ENCODE measurements at places on chromosomes 16 and 17.

DNA sequence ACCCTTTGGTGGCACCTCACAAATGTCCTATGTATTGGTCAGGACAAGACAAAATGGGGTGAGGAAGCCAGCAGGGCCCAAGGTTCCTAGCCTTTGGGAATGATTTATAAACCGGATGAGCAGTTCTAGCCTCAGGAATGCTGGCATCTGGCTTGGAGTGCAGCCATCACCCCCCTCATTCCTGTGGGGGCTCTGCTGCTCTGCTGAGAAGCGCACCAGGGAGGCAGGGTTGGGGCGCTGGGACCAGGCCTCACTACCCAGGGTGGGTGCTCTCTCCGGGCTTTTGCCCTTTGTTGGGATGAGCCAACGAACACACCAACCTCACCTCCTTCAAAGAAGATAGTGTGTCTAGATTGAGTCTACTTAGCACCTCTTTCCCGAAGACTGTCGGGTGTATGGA lies 39.2 kb downstream of the TMEM11 start:
- ATAC-seq: no peak

GRCh38 chr16:16073891-16074881 lies 124.8 kb downstream of the ABCC1 start:
- ATAC-seq: no peak

GRCh38 chr17:50151937-50152547 lies 1.6 kb upstream of the PPP1R9B start:
- peak; percentile 18 for ATAC-seq

DNA sequence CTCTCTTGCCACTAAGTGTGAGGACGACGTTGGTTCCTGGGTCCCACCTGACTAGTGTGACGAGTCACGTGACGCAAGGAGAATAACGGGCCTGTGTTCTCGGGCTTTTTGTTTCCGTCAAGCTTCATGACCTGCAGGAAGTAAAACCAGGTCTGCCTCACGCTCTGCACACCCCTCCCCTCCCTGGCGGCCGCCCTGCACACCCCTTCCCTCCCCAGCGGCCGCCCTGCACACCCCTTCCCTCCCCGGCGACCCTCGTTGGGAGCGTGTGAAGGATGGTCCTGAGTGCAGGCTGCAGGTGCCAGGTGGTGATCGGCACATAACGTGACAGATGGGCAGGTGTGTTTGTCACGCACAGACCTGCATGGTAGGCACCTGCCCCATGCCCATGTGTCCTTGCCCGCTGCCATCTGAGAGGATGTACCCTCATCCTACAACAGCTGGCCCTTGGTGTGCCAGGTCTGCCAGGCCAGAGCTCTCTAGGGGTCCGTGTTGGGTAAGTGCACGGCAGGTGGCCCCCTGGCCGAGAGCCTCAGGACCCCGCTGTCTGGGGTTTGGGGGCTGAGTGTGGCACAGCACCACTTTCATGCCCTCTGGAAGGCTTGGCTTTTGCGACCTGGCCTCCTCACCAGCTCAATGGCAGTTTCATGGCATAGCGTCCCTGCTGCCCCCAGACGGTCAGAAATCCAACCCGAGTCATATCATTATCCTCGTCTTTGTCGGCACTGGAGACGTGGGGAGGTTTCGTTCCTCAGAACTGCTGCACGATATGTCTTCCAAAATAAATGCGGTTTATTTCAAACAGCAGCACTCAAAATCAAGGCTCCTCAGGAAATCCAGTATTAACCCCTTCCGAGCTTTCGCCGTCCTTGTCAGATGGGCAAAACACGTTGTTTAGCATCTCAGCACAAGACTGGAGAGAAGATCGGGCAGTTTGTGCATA lies 191.8 kb upstream of the CHMP6 start:
- ATAC-seq: no peak

Data from activated CD4-positive, CD25-positive, alpha-beta regulatory T cell treated with anti-CD3 and anti-CD28 coated beads, Interleukin-2, amount 50 U/mL, for 24 hours (primary cell).